ENCODE measurements at places on chromosomes 2 and 18.

- DNase-seq, result no peak
Measured at GRCh38 chr2:108069515-108070310, 83.4 kb downstream of the SLC5A7 start.

GRCh38 chr2:98381494-98381893 lies 35.2 kb downstream of the CNGA3 start:
- no peak for DNase-seq

DNA sequence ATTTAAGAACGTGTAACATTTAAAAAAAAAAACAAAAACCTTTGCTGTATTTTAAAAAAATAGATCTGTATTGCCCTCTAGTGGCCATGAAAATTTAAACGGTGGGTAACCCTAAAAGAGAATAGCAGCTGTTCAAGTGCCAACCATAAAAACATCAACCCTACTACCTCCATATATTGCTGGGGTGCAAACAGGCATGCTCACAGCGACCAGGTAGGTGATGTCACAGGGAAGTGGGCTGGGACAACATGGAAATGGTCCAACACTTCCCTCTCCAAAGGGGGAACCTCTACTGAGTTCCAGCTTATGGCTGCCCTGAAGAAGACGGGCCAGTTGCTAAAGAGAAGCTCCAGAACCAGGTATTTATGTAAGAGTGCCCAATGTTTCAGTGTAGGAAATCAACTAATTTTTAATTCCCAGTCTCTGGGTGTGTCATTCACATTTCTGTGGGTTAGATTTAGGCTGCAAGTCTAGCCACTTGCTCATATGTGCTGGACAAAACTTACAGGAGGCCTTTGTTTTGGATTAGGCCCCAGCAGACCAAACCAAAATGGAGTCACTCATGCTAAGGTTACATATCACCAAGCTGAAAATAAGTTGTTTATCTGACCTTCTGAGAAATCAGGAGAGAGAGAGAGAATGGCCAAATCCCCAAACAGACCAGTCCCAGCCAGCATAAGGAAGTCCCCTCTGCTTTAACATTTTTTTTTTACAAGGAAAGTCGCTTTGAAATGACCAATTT lies 54.5 kb downstream of the SKA1 start:
- DNase-seq, result no peak

DNA sequence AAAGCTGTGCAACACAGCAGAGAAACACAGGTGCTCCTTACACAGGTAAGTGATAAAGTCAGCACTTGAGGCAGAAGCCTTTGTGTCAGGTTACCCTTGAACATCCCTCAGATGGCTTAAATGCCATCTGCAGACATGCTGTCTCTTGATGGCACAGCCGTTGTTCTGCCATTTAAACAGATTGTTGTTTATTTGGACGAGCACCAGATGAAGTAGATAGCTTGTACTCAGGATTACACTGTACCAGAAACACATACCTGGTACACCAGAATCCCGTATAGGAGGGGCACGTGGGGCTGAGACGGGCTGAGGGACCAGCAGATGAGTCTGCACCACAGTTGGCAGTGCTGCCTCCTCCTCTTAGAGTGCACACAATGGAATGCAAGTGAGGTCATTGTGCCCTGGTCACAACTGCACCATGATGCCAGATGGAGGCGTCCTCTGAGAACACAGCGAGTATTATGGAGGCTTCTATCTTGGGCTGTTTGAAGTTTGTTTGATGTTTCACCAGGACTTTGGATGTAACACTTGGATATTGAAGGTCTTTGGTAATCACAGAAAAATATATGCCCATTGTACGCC lies 143.0 kb downstream of the TANC1 start:
- DNase-seq, result peak; percentile 45

DNA sequence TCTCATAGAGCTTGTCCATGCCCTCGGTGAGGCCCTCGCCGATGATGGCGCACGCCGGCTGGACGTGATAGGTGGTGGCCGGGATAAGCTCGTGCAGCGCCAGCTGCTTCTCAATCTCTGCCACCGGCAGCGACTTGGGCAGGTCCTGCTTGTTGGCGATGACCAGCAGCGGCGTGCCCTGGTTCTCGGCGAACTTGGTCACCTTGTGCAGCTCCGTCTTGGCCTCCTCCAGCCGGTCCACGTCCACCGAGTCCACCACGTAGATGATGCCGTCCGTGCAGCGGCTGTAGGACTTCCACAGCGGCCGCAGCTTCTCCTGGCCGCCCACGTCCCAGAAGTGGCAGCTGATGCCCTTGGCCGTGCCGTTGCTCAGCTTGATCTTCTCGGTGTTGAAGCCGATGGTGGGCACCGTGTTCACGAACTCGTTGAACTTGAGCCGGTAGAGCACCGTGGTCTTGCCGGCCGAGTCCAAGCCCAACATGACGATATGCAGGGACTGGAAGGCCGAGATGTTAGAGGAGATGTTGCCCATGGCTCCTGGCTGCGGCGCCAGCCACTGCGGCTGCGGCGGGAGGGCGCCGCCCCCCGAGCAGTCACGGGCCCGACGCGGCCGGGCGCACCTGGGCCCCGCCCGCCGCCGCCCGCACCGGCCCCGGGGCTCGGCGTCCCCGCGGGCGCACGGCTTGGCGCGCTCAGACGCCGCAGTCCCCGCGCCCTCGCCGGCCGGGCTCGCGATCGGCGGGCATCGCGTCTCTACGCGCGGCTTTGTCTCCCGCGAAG lies 636 bp downstream of the ARL4C start:
- peak; percentile 38 for DNase-seq

- DNase-seq, result no peak
Measured at GRCh38 chr2:11625671-11626070, 44.3 kb downstream of the NTSR2 start.

DNA sequence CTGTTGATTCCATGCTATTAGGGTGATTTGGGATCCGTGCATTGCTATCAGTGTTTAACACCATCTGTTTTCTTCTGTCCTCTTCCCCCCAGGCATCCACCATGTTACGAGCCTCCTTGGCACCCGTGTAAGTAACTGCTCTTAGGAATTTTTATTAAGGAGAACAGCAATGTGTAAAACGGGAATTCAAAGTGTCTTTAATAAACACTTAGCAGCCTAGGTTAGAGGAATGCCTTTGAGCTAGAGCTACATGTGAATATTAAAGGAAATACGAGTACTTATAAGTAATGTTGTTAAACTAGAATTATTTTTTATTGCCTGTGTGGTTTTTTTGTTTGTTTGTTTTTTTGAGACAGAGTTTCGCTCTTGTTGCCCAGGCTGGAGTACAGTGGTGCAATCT lies 58.1 kb downstream of the ARMC9 start:
- DNase-seq, result no peak

DNA sequence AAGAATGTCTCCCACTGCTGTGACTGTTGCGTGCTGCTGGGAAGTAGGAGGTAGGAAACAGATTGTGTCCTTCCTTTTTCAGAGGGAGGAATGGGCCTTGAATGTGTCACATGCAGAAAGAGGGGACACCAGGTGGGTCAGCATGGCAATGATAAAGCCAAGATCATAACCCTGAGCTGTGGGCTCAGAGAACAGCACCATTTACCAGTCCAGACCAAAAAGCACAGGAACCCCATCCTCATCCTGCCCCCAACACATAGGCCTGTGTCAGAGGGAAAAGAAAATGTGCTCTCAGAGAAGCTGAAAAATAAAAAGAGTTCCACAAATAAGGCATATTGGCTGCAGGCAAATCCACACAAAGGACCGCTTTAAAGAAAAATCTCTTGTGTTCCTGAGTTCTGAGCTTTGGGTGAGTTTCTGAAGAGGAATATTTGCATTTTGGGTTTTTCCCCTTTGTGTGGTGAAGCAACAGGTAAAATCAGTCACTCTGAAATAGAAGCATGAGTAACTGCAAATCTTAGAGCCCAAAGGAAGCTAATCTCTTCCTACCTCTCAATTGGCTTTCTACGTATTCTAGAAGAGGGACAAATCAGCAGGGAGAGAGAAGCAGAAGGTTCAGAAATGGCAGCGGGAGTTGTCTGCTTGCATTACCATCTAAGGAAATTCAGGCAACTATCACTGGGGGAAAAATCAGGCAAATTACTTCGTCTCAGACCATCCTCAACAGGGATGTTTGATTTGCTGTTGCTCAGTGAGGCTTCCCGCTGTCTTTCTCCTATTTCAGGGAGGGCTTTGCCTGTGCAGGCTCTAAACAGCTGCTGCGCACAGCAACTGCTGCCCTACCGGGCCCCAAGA lies 106.8 kb downstream of the BCL11A start:
- no peak for DNase-seq

DNA sequence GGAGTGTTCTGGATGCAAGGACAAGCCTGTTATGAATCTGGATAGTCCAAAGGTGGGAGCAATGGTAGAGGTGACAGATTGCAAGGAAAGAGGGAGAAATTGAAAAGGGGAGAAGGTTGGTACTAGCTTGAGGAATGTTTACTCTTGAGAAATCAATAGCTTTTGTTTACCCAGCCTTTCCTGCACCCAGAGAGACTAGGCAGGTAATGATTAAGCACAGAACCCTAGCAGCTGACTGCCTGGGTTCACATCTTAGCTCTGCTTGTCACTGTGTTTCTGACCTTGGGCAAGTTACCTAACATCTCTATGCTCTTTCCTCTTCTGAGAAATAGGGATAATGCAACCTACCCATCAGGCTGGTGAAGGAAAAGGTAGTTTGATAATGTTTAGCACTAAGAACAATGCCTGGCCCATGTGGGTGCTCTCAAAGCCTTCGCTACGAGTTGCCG lies 178.6 kb downstream of the MGAT5 start:
- no peak for DNase-seq

- no peak for DNase-seq
Measured at GRCh38 chr2:78281164-78281563, 744.3 kb upstream of the REG3G start.

- DNase-seq, result no peak
Measured at GRCh38 chr2:107412981-107413380, 413.7 kb upstream of the RGPD4 start.

All from left cardiac atrium (tissue), 4 donors.